DMS 273 treated with DMSO at 0.1 percent for 48 hours (cell line): ENCODE measurements at places on chromosomes 11 and 22.

DNA sequence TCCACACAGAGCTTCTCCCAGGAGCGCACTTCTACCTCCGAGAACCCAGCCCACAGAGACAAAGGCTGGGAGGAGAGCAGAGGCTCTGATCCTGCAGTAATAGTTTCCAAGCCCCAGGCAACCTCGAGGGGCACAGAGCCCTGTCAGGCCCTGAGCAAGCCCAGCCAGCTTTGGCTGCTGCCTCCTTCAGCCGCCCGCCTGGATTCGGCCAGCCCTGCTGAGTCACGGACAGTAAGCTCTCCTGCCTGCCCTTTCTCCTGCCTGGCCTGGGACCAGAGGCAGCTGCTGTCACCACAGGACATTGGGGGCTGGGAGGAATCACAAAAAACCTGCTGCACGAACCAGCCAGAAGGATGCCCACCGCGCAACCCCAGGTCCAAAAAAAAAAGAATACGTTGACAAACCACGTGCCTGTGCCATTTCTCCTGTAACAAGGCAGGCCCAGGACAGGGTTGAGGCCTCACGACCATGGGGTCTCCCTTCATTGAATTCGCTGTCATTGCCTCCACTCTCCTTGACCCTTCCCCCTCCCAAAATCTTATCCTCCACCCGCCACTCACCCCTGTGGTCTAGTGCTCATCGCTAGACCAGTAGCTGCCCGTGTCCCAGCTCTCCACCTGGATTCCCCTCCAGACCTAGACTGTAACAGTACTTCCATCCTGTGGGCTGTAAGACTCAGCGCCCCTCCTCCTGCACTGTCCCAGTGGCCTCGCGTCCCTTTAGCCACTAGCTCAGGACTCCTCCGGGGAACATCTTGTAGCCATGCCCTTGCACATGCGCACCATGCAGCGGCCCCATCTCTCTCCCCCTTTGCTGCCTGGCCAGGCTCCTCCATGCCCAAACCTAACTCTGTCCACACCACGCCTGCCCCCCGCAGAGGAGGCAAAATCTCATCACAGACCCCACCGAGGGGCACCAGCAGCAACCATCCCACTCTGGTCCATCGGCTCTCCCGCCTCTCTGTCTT, 7.4 kb upstream of the SLC22A12 start:
- no peak for DNase-seq

DNA sequence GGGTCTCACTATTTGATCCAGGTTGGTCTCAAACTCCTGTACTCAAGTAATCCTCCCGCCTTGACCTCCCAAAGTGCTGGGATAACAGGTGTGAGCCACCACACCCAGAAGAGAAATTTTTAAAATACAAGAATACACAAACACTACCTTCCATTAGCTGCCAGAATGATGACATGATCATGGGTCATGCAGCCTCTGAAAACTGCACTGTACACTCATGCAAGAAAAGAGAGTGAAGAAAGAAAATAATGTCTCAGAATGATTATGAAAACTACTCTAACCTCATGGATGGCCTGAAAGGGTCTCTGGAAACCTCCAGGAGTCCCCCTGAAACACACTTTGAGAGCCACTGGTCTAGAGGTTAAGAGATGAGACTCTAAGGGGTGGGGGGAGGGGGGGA, 18.8 kb downstream of the VPS37C start:
- DNase-seq, result no peak

DNA sequence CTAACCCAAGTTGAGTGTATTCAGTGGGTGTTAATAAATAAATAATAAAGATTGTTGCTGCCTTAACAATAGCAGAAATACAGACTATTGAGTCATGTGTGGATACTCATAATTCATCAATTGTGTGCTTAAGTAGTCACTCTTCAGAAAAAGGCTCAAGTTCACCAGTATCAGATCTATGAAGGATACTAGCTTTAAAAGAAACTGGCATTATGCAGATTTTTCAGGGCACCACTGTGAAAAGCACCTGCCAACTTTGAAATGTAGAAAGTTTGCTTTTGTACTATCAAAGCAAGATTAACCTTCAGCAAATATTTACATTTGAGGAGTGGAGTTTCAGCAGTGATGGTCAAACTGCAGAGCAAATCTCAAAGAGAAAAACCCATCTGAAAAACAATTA, 20.1 kb upstream of the SYTL2 start:
- DNase-seq, result no peak

GRCh38 chr11:69552951-69553350, 71.5 kb downstream of the LINC01488 start:
- no peak for DNase-seq

- no peak for DNase-seq
Observed at GRCh38 chr11:35621620-35622019, 3.4 kb downstream of the FJX1 start.

- no peak for DNase-seq
Observed at GRCh38 chr11:64750361-64751054, 6.6 kb upstream of the RASGRP2 start.

GRCh38 chr11:63933459-63933858, 5.3 kb upstream of the NAA40 start:
- DNase-seq, result no peak

DNA sequence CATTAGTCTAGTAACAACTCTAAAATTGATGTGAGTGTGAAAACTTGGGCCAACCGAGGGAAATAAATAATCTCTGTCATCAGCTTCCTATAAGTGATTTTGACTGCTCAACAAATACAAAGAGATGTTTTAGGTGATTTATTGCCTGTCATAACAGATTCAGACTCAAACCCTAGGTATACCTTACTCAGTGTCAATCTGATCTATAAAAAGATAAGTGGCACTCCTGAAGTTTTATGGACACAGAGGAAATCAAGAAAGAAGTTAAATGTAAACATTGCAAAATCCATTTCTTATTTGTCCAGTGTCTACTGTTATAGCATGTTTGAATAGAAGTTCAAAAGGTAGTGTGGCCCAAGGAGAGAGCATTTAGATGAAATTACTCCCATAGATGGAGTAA, 30.4 kb upstream of the TYR start:
- no peak for DNase-seq

- DNase-seq, result no peak
Observed at GRCh38 chr22:42937164-42937843, 77.6 kb downstream of the PACSIN2 start.

- no peak for DNase-seq
Observed at GRCh38 chr11:119744577-119744976, 15.6 kb upstream of the NECTIN1 start.

DNA sequence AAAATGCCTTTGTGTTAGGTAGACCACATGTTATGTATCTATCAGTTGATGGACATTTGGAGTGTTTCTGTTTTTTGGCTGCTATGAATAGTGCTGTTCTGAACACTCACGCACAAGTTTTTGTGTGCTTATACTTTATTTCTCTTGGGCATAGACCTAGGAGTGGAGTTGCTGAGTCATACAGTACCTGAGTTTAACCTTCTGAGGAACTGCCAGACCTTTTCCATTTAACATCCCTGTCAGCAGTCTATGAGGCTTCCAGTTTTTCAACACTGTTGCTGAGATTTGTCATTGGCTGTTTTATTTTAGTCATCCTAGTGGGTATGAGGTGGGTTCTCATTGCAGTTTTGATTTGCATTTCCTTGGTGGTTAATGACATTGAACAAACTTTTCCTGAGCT, 4.4 kb downstream of the CTTN start:
- DNase-seq, result no peak

DNA sequence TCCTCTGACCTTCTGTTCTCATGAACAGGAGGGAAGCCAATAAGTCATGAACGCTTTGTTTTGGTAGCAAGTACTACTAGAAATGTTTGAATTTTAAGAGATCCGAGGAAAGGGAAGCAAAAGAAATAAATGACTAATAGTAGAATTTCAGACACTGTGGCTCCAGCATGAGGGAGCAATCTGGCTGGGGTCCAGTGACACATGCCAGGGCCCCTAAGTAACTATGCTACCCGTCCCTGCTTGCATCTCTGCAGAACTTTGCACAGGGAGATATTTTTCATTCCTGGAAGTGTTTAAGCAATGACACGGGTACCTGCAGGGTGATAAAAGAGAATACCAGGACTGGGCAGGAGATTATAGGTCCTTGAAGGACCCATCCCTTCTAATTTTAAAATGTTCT, 7.3 kb upstream of the ADAMTS8 start:
- DNase-seq, result no peak

DNA sequence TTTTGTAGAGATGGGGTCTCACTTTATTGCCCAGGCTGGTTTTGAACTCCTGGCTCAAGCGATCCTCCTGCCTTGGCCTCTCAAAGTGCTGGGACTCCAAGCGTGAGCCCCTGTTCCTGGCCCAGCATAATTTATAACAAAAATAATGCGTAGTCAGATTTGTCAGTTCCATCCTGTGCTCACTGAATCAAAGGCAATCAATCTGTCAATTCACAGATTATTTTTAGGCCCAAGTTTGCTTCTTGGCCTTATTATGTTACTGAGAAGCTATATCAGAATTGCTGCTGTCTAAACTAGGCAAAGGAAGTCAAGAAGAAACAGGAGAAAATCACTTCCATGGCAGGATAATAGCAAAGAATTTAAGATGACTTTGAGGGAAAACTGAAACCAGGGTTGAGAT, 8.7 kb downstream of the DLAT start:
- DNase-seq, result no peak
